Hepatocyte (in vitro differentiated cells): ENCODE measurements at places on chromosomes 13 and 19.

- no peak for DNase-seq
These were observed at the start of gene MYO1F for GRCh38 chr19:8577247-8577646. MYO1F (minus strand) TSS chr19:8577442; CDS start chr19:8577309, 133 bp downstream.

GRCh38 chr19:16876904-16877361 is 11.9 kb upstream of the F2RL3 start:
- DNase-seq: no peak

GRCh38 chr19:31461814-31462539 is 112.7 kb upstream of the TSHZ3 start:
- no peak for DNase-seq

DNA sequence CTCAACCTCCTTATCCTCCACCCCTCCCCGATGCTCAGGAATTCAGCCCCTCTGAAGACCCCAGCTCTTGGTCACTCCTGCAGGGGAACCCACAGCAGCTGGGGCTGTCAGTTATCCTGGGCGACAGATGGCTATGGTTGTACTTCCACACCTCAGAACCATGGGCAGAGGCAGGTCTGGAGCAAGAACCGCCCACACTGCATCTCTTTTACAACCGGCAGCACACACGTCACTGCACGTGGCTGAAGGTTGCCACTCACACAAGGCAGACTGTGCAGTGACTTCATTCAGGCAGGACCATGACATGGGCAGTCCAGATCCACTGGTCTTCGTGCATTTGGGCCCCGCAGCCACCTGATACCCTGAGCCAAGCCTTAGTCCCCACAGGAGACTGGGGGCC is 21.5 kb upstream of the SDHAF1 start:
- no peak for DNase-seq

- DNase-seq: peak; percentile 59
These were observed 1.8 kb downstream of the MBD3 start for GRCh38 chr19:1590641-1591397.

DNA sequence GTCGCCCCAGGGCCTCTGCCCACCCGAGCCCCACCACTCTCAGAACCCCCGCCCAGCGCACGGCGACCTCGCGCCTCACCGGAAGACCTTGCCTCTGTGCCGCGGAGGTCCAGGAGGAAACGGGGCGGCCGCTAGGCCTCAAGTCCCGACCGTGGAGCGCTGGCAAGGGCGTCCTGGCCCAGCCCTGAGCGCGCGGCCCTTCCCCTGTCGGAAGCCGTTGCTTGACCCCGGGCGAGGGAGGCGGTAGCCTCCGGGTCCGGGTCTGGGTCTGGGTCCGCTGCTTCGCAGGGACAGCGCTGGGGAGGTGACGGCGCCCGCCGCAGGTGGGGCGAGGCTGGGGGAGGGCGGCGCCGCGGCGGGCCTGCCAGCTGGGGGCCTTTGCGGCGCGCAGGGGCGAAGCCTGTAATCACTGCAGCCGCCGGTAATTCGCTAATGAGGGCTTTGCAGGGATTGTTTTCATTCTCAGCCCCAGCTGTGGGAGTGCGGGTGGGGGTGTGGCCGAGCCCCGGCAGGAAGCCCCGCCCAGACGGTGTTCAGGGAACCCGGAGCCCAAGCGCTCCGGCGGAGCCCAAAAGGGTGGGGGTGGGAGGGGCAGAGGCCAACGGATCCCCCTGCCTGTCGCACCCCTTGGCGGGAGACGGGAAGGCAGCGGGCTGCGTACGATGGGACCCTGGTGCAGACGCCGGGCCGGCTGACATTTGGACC is 8.6 kb downstream of the C19orf25 start:
- peak; percentile 60 for DNase-seq

- no peak for DNase-seq
These were observed 179.3 kb downstream of the KDM4B start for GRCh38 chr19:5147978-5148793.
